ENCODE measurements at places on chromosomes 11 and 22.

DNA sequence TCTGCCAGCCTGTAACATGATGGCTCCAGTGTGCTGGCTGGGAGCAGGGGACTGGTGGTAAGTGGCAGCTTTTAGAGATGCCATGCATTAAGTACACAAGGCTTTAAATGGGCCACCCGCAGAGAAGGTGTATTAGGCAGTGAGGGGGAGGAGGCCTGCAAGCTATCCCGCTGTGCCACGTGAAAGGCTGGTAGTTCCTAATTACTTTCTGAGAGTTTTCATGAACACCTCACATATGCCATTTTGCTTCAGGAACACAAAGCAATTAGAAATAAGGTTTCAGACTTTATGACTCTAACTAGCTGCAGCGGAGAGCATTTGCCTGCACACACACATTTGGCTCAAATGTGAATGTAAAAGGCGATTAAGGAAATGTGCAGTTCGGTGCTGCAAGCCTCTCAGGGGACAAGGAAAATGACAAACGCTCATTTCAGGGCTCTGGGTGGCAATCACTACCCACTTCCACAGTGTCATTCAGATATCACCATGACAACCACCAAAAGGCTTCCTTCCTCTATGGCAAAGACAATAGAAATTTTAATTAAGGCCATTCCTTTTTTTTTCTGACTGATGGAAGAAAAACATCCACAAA lies 116.6 kb downstream of the PLEKHA7 start:
- DNase-seq, result no peak

DNA sequence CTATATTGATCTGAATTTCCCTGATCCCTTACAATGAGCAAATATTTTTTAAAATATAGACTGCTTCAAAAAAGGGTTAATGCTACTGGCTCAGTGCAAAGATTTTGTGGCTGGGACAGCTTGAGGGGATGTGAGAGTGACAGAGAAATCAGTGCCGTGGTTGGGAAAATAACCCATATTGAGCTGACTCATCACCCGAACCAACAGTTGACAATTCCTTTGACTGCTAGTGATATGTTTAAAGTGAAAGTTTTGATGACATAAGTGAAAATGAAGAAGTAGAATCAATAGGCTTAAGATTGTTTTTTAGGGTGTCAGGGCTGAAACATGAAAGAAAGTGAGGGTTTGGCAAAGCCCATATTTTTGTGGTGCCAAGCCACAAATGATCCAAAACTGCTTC lies 257.1 kb upstream of the TENM4 start:
- DNase-seq, result no peak

GRCh38 chr22:27066856-27067255 lies 409.5 kb downstream of the MIAT start:
- DNase-seq, result no peak

DNA sequence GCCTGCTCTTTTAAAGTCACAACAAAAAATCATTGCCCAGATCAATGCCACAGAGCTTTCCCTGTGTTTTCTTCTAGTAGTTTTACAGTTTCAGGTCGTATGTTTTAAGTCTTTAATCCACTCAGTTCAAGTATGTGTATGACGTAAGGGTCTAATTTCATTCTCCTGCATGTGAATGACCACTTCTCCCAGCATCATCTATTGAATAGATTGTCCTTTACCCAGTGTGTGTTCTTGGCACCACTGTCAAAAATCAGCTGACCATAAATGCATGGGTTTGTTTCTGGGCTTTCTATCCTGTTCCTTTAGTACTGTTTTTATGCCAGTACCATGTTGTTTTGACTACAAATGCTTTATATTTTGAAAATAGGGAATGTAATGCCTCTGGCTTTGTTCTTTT lies 28.1 kb downstream of the INTS4 start:
- DNase-seq, result no peak

GRCh38 chr11:1546536-1547466 lies 25.3 kb downstream of the DUSP8 start:
- DNase-seq, result peak; percentile 61

DNA sequence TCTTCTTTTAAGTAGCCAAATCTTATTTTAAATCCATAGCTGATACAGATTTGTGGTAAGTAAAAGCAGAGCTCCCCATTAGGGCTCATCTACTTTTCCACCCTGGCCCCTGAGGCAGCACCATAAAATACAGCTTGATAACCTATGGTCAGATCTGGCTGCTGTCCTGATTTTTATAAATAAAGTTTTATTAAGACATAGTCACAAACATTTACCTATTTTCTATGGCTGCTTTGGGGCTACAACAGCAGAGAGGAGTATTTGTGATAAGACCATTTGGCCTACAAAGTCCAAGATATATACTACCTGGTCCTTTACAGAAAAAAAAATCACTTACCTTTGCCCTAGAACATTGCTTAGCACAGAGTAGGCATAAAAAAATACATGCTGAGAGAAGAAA lies 200.0 kb upstream of the SEZ6L start:
- DNase-seq, result no peak

DNA sequence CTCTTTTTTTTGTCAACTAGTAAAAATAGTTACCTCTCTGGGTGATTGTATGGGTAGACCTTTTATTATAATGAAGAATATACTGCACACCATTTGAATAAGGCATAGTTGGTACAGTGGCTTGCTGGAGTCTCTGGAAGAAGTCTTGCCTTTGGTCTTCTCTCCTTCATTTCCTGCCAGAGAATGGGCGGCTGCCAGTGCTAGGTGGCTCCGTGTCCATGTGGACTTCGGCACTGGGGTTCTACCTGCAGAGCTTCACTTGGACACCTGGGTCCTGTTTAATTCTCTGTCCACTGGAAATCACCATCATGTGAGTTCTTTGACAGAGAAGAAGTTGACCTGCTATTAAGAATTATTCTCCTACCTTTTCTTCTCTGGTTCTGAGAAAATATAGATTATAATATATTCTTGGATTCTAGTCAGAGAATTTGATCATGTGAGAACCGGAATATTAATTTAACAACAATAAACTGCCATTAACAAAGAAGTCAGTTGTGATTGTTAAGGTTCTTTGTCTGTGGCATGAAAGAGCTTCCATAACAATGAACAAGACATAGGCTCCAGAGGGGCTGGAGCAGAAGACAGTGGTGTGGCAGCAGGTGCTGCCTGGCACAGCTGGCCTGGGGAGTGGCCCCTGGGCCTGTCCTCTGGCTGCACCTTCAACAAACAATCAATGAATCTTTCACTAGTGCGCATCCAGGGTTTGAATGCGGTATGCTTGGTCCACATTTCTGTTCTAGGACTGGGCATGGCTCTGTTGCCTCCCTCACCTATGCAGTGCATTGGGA lies 77.5 kb downstream of the PPFIBP2 start:
- no peak for DNase-seq

GRCh38 chr22:30290342-30291057 lies 1.2 kb upstream of the CASTOR1 start:
- peak; percentile 63 for DNase-seq

GRCh38 chr11:104327861-104328511 lies 164.0 kb upstream of the PDGFD start:
- DNase-seq, result no peak

Data from WERI-Rb-1 (cell line).